ENCODE measurements at places on chromosomes 7 and 10.

DNA sequence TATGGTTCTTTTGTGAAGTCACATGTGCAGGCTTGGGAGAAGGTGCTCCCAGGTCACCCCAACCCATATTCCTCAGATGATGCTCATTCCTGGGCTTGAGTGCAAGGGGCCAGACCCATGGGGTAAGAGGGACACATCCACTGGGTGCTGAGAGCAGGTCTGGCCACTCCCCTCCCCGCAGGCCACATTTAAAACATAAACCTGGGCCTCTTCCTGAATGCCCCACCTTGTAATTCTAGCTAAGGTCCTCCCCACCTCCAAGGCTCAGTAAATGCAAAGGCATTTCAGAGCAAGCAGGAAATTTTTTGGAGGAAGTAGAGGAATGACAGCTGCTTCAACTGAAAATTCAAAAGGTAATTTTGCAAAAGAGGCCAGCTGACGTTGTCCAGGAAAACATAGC, 172.5 kb downstream of the ARHGAP21 start:
- DNase-seq: no peak

DNA sequence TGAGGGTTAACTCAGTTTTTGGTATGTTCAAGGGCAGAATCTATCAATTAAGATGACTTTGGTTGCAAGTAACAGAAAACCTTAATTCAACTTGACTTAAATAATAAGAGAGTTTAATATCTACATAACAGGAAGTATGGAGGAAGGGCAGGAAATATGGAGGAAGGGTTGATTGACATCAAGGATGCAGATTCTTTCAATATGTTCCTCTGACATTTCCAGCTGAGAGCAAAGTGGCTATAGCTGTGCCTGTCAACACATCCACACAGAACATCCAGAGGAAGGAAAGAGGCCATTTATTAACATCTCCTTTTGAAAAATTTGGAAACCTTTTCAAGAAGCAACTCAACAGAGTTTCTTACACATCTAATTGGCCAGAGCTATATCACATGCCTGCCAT, 19.4 kb upstream of the RALA start:
- no peak for DNase-seq

DNA sequence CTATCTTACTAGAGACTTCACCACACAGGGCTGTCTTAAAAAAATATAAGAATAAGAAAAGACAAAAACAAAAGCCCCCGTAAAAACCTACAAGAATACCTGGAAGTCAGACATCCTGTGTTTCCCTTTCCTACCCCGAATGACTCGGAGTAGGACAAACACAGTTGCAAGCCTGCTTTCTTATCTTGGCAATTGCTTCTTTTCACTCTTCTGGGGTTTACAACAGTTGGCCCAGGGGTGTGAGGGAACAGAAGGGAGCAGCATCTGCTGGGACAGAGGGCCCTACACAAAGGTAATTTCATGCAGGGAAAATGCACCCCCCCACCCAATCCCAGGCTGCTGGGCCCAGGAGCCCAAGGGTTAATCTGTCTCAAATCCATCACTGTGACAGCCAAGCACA, 220.6 kb downstream of the ARHGAP12 start:
- DNase-seq: no peak

GRCh38 chr10:128519581-128519980, 393.4 kb upstream of the MKI67 start:
- DNase-seq: no peak

- DNase-seq: peak; percentile 2
Measured at GRCh38 chr7:131110297-131111080, 217.2 kb upstream of the MKLN1 start.

- no peak for DNase-seq
Measured at GRCh38 chr10:98168766-98169165, 34.3 kb downstream of the R3HCC1L start.

GRCh38 chr7:116421298-116421697, 78.2 kb upstream of the CAV2 start:
- no peak for DNase-seq

DNA sequence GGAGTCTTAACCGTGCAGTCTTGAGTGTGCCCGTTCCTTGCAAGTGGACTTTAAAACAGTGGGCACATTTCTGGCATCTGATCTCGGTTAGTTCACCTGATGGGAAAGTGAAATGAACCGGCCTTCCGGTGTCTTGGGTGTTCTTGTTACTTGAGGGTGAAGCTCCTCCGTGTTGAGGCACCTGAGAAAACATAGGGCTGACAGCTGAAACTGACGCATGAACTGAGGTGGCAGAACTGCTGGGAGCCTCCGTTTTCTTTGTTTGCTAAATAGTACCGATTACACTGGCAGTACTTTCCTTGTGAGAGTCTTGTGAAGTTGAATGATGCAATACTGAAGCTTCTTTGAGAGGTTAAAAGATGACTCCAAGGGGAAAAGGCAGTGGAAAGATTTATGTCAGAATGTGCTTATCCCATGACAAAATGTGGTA, 62.8 kb upstream of the SAMD8 start:
- no peak for DNase-seq

DNA sequence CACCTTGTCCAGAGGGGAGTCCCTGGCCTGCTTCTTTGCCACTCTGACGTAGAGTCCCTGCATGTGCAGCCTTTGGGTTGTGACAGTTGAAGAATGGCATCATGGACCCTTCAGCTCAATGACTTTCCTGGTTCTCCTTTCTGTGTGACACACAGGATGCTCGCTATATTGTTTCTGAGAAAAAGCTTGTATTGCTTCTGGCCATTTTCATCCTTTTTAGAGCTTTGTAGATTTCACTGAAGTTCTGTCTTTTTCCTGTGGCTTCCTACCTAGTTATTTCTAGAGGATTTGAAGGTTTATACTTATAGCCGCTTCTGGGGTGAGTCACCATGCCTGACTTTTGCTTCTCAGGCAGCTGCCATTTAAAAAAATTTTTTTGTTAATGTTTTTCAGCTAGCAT, 27.0 kb downstream of the SND1 start:
- DNase-seq: no peak

DNA sequence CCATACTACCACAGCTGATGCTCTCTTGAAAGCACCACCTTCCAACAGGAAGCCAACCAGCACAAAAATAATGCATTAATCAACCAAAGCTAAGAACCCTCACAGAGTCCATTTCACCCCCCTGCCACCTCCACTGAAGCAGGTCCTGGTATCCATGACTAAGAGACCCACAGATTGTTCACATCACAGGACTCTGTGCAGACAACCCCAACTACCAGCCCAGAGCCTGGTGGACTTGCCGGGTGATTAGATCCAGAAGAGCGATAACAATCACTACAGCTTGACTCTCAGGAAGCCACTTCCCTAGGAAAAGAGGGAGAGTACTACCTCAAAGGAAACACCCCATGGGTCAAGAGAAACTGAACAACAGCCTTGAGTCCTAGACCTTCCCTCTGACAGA, 528.1 kb downstream of the KIF20B start:
- DNase-seq: no peak

- no peak for DNase-seq
Measured at GRCh38 chr10:66990143-66990830, 64.5 kb downstream of the LRRTM3 start.
